ENCODE measurements at places on chromosomes 4 and X. TPM values are rescaled to one million over a fixed set of nuclear protein-coding genes. Genes with fewer than 3 reads are reported as not detected.

Gene MFAP3L
- total RNA-seq: 5.8 TPM

Gene GALNT7
- 13.2 TPM for total RNA-seq

Gene NRK
- 6.1 TPM for total RNA-seq

Gene TXK
- total RNA-seq: 0.55 TPM

Gene TKTL2
- 0.16 TPM for total RNA-seq

Gene TMEM150C
- total RNA-seq: 24.3 TPM

Gene STK32B
- total RNA-seq: 1.8 TPM

GRCh38 chr4:5389756-5390310, 318.5 kb downstream of the EVC2 start:
- DNase-seq: no peak

- DNase-seq: no peak
These were observed 17.4 kb upstream of the PDCL2 start for GRCh38 chr4:55609393-55609866.

GRCh38 chr4:109978704-109979454, 66.2 kb downstream of the EGF start:
- DNase-seq: no peak

GRCh38 chr4:141659539-141659938, 23.2 kb downstream of the IL15 start:
- DNase-seq: no peak

- no peak for DNase-seq
These were observed 15.6 kb upstream of the GPR78 start for GRCh38 chr4:8564595-8564994.

GRCh38 chr4:77104791-77105540, 29.2 kb upstream of the CCNI start:
- peak; percentile 89 for DNase-seq

GRCh38 chr4:3443750-3444309, 2.1 kb downstream of the HGFAC start:
- DNase-seq: no peak

GRCh38 chr4:112377594-112378242, 80.5 kb downstream of the ALPK1 start:
- DNase-seq: no peak

- DNase-seq: peak; percentile 6
These were observed 63.4 kb downstream of the CLDN34 start for GRCh38 chrX:10030570-10030969.

DNA sequence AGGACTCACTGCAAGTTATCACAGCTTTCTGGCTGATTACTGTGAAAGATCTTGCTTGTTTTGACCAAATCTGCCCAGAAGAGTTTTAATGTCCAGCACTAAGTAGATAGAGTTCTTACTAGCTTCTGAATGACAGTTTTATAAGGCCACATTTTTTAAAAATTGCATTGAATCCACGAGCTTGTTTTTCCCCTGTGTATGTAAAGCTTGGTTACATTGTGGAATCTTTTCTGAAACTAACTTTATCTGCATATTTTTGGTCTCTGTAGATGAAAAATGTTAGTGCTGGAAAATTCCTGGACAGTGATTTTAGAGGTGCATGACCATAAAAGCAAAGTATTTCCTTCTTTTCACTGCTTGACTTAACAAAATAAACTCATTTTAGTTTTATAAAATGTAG, 650.3 kb upstream of the FAM241A start:
- no peak for DNase-seq

DNA sequence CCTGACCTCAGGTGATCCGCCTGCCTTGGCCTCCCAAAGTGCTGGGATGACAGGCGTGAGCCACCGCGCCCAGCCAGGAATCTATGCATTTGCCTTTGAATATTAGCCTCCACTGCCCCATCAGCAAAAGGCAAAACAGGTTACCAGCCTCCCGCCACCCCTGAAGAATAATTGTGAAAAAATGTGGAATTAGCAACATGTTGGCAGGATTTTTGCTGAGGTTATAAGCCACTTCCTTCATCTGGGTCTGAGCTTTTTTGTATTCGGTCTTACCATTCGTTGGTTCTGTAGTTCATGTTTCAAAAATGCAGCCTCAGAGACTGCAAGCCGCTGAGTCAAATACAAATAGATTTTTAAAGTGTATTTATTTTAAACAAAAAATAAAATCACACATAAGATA, 44.2 kb upstream of the SHOX start:
- DNase-seq: no peak

DNA sequence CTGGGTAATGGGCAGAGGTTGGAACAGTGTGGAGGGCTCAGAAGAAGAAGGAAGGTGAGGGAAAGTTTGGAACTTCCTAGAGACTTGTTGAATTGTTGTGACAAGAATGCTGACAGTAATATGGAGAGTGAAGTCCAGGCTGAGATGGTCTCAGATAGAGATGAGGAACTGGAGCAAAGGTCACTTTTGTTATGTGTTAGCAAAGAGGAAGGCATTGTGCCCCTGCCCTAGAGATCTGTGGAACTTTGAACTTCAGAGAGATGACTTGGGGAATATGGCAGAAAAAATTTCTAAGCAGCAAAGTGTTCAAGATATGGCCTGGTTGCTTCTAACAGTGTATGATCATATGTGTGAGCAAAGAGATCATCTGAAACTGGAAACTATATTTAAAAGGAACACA, 37.9 kb upstream of the MSX1 start:
- no peak for DNase-seq

GRCh38 chr4:11286533-11286932, 142.2 kb downstream of the HS3ST1 start:
- no peak for DNase-seq

GRCh38 chr4:22510750-22511149, 5.1 kb downstream of the ADGRA3 start:
- no peak for DNase-seq

GRCh38 chr4:56040842-56041241, 92.1 kb downstream of the CEP135 start:
- no peak for DNase-seq

GRCh38 chr4:84666439-84666838, 83.5 kb downstream of the CDS1 start:
- DNase-seq: no peak

DNA sequence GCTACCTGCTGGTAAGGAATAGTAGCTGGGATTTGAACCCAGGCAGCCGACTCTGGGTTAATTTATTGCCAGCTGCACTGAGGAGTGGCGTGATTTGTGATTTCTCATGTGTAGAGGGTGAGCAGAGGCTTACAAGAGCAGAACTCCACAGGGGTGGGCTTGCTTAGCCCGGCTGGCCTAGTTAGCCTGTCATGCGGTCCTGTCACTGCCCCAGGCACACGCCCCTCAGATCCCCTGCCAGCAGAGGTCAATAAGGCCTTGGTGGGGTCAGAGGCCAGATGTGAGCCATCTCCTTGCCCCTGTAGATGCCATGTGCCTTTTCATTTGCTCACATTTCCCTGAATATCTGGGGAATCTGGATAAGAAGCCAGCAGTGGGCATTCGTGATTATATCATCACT, 13.4 kb downstream of the NSDHL start:
- DNase-seq: no peak

- no peak for DNase-seq
These were observed 186.8 kb upstream of the PABPC4L start for GRCh38 chr4:134388351-134388750.

GRCh38 chr4:68904786-68905185, 46.8 kb downstream of the UGT2A3 start:
- no peak for DNase-seq

Measured in sigmoid colon (tissue), 7 donors.